Mononuclear cell (primary cell): ENCODE measurements at places on chromosomes 6 and 20. TPM values are rescaled to one million over a fixed set of nuclear protein-coding genes. Genes with fewer than 3 reads are reported as not detected.

Gene MBOAT1
- 9.9 TPM for total RNA-seq

Gene APOM
- total RNA-seq, result 3.0 TPM

Gene PGC
- total RNA-seq, result 0.10 TPM

Gene BANF2
- total RNA-seq, result not detected

Gene C4B
- 1.0 TPM for total RNA-seq

Gene LRRC73
- not detected for total RNA-seq

Gene TMEM63B
- 8.1 TPM for total RNA-seq

Gene HLA-DPA1
- 271 TPM for total RNA-seq

Gene DCBLD1
- 3.6 TPM for total RNA-seq

Gene SLC17A3
- 0.31 TPM for total RNA-seq

Gene COL19A1
- total RNA-seq, result 9.1 TPM

Gene ERVFRD-1
- 0.10 TPM for total RNA-seq

Gene NNAT
- not detected for total RNA-seq

Gene DLGAP4
- total RNA-seq, result 10.5 TPM

Gene TTK
- 0.52 TPM for total RNA-seq

Gene BPIFA1
- not detected for total RNA-seq
